ENCODE measurements at places on chromosomes 12 and 14.

GRCh38 chr12:114894076-114894475 is 210.1 kb upstream of the TBX3 start:
- DNase-seq, result no peak

- DNase-seq, result no peak
Observed at GRCh38 chr14:70906793-70907175, 475 bp upstream of the PCNX1 start.

GRCh38 chr12:47134005-47134404 is 54.2 kb upstream of the AMIGO2 start:
- DNase-seq, result no peak

DNA sequence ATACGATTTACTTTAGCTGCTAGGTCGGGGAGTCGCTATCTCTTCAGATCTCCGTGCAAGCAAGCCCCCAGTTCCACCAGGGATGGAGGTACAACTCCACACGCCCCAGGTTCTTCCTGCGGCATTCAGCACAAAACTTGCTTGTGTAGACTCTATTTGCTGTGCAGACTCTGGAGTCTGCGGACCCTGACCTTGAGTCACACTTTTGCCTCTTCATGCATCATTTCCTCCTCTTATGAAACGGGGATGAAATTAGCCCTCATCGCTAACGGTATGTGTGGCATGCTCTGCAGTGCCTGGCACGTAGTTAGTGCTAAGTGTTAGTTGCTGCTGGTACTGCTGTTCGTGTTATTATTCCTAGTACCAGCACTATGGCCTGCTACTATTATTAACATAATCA is 84.4 kb downstream of the TMEM132D start:
- no peak for DNase-seq

DNA sequence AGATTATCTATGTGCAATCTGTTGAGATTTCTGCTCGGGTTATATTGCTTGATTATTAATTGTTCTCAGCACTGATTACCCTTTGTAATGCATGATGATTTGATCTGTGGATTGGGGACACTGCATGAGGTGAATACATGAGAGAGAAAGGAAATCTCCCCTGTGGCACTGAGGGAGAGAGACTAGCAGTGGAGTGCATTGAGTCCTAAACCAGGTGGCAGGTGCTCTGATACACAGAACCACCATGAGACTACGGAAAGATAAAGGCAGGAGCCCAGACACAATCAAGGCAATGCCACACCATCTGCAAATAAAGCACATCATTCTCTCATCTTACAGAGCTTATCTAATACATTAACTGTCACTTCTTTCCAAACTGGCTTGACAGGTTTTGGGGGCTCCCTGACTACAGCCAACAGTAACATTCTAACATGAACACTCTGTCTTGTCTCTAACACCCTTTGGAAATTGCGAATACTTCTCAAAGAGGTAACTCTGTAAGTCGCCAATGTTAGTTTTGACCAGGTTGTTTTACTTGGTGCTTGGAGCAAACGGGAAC is 37.6 kb upstream of the TSPAN8 start:
- DNase-seq, result no peak

DNA sequence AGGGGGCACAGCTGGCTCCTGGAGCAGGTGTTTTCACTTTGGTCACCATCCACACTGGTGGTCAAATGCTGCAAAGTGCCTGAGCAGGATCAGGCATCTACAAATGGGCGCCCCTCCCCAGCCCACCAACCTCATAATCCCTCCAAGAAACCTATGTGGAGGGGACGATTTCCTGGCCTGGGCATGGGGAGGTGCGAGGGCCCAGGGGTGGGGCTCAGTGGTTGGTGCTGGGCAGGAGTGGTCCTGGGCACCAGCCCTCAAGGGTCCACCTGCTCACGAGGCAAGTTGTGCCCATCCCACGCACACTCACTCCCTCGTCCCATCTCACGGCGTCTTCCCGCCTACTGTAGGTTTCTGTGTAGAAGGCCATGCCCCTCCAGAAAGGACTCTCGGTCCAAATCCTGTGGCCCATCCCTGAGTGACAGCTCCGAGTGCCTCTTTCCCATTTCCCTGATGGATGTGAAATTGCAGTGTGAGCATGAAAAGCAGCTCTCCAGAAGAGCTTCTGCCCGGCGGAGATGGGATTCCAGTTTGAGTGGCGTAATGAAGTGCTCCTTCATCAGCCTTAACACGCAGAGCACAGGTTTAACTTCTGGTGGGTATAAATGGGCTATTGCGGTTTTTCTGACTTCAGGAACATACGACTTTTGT is 36.9 kb downstream of the SLC15A4 start:
- no peak for DNase-seq

DNA sequence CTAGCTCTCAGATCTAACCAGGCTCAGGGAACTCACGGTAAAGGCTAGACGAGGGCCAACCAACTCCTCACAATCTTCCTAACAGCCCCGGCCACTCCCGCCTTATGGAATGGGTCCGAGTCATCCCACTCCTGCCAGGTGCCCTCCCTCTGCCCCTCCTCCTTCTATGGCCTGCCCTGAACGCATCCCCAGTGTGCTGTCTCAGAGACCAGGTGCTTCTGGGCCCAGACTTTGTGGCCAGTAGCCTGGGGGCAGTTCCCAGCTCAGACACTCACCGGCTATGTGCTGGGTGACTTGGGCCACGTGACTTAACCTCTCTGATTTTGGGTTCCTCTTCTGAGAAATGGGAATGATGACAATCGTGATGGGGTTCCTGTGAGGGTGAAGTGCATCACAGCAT is 22.5 kb downstream of the PAPLN start:
- no peak for DNase-seq
